ENCODE measurements at places on chromosomes 11 and 22.
A peak's percentile ranks its signal among the peaks of the same experiment; 100 is the strongest.

DNA sequence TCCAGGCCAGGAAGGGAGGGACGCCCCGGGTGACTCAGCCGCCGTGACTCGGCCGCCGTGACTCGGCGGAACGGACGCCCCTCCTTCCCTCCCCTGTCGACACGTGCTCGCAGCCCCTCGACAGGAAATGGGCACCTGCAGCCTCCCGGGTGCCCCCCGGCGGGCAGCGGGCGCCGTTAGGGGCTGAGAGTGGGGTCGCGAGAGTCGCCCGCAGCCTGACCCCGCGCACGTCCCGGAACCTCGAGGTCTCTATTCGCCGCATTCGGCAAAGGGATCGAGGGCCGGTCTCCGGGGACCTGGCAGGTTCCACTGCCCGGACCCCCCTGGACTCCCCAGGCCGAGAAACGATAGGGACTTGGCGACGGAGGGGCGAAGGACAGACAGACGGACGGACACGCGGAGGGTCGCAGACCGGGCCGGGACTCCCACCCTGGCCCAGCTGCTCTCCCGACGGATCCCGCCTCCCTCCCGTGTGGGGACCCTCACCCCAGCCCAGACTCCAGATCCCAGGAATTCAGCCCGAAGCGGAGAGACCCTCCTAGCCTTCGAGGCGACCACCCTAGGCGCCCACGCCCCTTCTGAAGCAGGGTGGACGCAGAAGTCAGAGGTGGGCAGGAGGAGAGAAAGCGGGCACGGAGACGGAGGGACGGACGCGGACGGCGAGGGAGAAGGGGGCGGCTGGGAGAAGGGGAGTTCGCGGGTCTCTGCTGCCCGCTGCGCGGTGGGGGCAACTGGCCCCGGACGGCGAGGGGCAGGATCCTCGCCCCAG is 648 bp downstream of the FOSL1 start:
- DNase-seq = peak; percentile 58

- no peak for DNase-seq
Measured at GRCh38 chr11:64056213-64056785, 20.6 kb downstream of the FLRT1 start.

GRCh38 chr11:120212926-120213325 is 2.1 kb downstream of the OAF start:
- DNase-seq = no peak

- peak; percentile 77 for DNase-seq
Measured at GRCh38 chr11:116073854-116074837, 569.9 kb upstream of the CADM1 start.

- DNase-seq = no peak
Measured at GRCh38 chr11:73221996-73222395, 3.9 kb downstream of the P2RY2 start.

- no peak for DNase-seq
Measured at GRCh38 chr11:44563711-44564110, 1.8 kb upstream of the CD82 start.

- DNase-seq = no peak
Measured at GRCh38 chr22:40582063-40582462, 54.5 kb downstream of the MRTFA start.

DNA sequence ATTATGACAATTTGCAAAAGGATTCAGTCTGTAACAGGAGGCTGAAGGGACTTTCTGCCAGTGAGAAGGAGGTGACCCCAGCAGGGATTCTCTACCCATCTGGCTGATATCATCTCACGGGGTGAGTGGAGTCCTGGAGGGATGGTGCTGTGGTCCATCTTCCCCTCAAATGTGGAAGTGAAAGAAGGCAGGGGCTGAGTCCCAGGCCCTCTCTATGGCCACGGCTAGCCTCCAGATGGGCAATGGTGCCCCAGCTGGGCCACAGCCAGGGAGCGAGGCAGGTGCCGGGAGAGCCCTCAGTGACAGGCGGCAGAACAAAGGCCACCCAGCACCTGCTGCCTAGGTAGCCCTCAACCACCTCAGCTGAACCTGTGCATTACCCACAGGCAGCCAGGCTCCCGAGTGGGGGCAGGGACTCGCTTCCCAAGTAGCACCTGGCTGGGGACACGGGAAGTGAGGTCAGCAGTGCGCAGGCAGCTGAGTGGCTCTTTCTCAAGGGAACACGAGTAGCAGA is 6.7 kb downstream of the NECTIN1 start:
- peak; percentile 55 for DNase-seq

DNA sequence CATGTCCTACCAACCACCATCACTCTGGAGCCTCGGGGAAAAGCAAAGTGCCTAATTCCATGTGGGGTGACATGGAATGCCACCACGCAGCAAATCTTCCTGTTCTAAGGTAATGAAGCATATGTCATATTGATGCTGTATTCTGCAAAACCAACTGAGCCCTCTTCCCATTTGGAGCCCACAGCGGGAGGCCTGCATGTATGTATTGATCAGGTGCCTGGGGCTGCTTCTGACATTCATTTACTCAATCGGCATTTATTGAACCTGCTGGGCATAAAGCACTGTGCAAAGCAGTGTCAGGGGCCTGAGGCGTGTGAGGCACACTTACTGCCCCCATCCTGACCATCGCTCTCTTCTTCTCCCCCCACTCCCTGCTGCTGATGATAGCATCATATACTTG is 39.1 kb downstream of the ANKK1 start:
- DNase-seq = no peak

- no peak for DNase-seq
Measured at GRCh38 chr22:28314959-28315358, 364.7 kb downstream of the TTC28 start.

- no peak for DNase-seq
Measured at GRCh38 chr11:26556582-26556981, 15.5 kb downstream of the MUC15 start.

DNA sequence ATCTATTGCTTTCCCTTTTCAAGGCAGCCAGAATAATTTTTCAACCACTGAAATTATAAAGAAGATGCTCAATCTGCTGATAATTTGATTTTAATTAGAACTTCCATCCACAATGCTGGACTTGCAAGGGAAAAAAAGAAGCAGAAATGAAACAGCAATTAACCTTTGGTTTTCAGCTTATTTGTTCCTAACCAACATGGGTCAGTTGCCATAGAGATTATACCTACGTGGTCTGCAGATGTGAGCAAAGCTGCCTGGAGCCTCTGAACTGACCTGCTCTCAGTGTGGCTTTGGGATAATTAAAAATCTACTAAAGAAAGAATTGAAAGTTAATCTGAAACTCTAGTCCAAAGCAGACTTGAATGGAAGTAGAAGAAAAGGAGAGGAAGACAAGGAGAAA is 195.7 kb upstream of the API5 start:
- no peak for DNase-seq

- no peak for DNase-seq
Measured at GRCh38 chr11:7204778-7205177, 46.9 kb upstream of the SYT9 start.

- DNase-seq = no peak
Measured at GRCh38 chr22:44855855-44856254, 103.5 kb downstream of the ARHGAP8 start.

DNA sequence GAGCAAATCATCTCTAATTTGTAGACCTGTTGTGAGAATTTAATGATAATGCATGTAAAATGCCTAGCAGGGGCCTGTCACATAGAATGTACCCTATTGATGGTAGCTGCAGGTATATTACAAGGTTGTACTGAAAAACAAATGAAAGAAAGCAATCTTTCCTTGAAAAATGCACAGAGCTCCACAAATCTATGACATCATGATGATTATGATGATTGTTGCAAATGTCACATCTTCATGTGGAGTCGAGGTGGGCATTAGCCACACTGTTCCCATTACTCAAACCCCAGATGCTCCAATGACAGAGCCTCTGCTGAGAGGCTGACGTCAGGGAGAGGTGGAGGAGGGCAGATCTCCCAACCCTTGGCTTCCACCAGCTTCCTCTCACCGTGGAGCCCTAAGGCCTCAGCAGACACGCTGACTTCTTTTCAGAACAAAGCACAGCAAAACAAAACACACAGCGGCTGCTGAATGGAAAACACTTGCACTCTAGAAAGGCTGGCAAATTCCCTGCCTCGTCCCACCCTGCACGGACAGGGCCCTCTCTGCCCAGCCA is 298.3 kb downstream of the KIRREL3 start:
- DNase-seq = no peak

DNA sequence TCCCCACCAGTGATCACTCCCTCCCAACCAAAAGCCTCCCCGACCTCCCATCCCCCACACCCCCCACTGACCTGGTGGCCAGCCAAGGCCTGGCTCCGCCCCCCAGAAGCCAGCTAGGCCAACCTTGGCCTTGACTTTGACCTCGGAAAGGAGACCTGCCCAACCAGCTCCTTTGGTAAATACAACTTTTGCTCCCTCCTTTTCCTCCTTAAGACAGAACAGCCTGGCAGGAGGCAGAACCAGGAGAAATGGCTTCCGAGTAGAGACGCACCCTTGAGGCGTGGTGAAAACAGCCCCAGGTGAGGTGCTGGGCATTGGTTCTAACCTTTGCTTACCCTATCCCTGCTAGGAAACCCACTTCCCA is 27.0 kb downstream of the PLEKHA7 start:
- no peak for DNase-seq

- DNase-seq = no peak
Measured at GRCh38 chr11:65541093-65541982, 16.5 kb downstream of the SCYL1 start.

All from GM10248 (cell line).